ENCODE measurements at places on chromosomes 7 and 10.
A peak's percentile ranks its signal among the peaks of the same experiment; 100 is the strongest.

- DNase-seq = peak; percentile 53
These were observed at the start of gene ORAI2 for GRCh38 chr7:102433219-102434038. Gene ORAI2, plus strand, starts transcription at chr7:102433575. Its CDS starts 5,382 bp downstream, at chr7:102438957.

DNA sequence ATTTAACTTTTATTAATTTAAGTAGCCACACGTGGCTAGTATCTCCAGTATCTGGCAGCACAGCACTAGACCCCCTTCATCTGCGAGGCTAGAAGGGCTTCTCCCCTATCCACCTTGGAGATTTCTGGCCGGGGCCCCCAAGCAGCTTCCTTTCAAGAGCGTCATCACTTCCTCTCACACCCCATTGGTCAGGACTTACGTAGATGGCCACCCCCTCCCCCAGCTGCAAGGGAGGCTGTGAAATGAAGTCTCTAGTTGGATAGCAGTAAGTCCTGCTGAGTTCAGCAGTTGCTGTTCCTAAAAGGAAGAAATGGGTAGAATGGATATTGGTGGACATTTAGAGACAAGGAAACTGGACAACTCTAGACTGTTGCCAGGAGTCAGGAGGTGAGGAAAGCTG, 33.8 kb upstream of the COMTD1 start:
- DNase-seq = no peak

GRCh38 chr7:139043823-139044812, 8.3 kb upstream of the ZC3HAV1L start:
- DNase-seq = no peak

GRCh38 chr10:32972460-32972859, 14.4 kb upstream of the ITGB1 start:
- DNase-seq = no peak

DNA sequence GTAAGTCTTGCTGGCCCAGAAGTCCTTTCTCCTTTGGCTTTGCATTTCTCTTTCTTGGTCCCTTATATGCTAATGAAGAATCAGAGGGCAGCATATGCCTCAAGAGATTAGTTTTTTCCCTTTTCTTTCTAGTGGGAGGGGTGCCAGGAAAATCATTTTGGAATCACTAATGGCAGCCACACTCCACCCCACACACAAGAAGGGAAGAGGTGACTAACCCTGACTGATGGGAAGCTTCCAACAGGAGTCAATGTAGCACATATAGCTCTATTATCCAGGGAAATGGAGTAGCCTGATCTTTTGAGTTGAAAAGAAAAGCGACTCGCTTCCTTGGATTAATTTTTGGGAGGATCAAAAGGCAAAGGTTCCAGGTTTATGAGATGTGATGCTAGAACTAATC, 225.3 kb downstream of the KIF20B start:
- DNase-seq = no peak

DNA sequence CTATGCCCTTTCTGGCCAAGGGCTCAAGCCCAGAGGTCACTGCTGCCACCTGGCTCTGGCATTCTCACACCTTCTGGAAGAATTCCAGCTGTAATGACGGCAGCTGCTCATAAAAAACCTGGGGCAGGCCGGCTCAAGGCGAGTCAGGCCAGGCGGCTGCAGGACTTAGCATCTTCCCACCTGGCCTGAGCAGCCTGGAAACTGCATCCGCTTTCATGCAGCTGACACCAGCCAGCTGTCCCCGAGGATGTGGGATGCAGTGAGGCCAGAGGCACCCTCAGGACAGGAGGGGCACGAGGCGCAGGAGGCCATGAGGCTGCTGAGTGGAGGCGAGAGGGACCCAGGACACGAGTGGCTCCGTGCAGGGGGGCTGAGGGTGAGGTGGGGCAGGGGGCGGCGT, 47.5 kb upstream of the ADGRA1 start:
- DNase-seq = no peak

DNA sequence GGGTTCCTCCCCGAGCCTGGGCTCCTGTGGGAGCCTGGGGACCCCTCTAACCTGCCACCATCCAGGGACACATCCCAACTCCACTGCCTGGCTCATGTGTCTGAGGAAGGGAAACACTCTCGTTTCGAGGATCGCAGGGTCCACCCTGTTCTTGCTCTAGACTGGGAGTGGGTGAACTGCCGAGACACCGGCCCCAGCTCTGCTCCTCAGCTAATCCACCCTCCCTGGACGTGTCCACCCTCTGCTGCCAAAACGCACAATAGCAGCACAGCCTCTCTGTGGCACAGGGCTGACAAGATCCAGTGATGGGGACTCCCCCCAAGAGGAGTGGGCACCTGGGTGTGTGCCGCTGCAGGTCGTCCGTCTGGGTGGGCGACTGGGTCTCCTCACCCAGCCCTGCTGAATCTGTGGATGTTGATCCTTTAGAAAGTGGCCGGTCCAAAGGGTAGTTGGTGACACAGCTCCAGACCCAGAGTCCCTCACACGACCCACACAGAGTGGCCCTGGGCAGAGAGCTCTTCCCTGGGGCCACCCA, 65.2 kb upstream of the FAM20C start:
- no peak for DNase-seq

- no peak for DNase-seq
These were observed 84.9 kb downstream of the NAMPT start for GRCh38 chr7:106199813-106200364.

DNA sequence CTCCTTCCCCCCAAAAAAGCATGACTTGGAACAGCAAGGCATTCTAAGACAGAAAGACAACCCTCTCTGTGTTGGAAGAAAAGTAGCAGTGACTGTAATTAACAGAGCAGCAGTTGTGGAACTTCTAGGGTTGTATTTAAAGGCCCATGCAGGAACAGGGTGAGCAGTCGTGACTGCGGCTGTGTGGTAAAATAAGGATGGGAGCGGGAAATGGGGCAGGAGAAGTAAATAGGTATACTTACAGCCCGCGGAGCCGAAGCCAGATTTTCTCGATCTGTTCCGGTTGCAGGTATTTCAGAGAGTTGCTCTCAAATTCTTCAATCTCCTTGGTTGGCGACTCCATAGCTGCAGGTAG, 179 bp downstream of the PDE1C start:
- DNase-seq = no peak

All from hypothalamus (tissue), 51 donors.